ENCODE measurements at places on chromosomes 12 and 14. TPM values are rescaled to one million over a fixed set of nuclear protein-coding genes. Genes with fewer than 3 reads are reported as not detected.

DNA sequence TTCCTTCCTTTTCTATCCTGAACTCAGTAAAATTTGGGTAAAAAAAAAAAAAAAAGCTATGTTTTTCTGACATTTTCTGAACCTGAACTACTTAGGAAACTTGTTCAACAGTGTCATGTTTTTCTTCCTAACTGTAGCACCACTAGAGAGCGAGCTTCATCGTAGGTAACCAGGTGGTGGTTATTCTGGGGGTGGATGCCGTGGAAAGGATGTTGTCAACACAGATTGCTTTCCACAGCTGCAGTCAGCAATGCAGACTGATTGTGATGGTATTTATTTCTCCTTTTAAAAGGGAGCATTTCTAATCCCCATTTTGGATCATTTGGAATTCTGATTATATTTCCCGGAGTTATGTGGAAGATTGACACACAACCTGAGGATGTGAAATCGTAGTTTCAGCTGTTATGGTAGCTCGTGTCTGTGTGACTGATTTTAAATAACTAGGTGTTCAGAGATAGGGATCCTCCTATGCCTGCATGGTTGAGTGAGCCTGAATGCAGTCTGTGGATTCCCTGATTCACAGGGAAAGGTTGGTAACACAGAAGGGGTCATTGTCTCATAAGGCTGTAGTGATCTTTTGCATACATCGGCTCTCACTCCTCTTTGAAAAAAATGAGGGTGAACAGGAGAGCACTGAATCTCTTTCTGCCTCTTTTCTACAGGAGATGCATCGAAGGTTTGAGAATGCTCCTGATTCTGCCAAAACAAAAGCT, 113.2 kb downstream of the ERC1 start:
- no peak for DNase-seq

DNA sequence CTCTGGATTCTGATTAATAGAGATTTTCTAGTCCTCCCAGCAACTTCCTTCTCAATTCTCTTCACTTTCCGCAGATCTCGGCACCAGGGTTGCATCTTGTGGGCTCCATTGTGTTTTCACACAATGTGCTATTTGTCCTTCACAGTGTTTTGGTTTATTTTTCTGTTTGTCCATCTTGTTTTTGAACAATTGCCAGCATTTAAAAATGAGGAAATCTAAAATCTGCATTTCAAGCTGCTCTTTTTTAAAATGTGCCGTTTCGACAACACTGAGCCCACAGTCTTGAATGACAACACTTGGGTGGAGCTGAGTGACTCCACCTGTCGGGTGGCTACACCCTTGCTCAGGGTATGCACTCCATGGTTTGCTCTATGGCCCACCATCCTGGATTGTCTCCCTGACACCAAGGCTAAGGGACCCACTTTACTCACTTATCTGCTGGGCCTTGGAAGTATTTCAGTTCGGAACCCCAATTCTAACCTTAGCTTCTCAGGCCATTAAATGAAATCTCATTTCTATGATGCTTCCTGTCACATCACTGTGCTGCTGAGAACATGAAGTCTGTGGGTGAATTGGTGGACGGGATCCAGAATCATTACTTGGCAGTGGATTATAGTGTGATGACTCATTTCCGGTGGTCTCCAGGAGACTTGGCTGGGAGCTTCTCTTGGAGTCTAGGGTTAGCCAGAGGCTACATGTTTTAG, 3.4 kb upstream of the MYRFL start:
- DNase-seq: no peak

DNA sequence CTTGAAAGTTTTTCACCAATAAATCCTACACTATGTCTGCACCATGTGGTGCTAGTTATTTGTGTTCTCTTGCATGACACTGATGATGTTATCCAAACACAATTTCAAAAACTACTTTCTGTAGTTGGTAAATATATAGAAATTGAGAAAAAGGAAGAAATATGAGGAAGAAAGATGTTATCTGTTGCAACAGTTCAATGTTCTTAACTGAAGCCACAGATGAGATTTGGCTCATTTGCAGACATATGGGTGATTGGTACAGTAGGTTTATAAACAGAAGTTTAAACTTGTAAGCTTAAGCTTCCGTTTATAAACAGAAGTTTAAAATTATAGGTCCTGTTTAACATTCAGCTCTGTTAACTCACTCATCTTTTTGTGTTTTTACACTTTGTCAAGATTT, at the start of gene CLEC12A:
Gene CLEC12A (plus strand): TSS at position 229 of the 400 bp plus-strand sequence. CDS start 188 bp downstream, outside the sequence.
- no peak for DNase-seq

- no peak for DNase-seq
These were observed 115.0 kb downstream of the ZFP36L1 start for GRCh38 chr14:68677901-68678300.

- DNase-seq: no peak
These were observed 191.8 kb downstream of the MSRB3 start for GRCh38 chr12:65470256-65470655.

DNA sequence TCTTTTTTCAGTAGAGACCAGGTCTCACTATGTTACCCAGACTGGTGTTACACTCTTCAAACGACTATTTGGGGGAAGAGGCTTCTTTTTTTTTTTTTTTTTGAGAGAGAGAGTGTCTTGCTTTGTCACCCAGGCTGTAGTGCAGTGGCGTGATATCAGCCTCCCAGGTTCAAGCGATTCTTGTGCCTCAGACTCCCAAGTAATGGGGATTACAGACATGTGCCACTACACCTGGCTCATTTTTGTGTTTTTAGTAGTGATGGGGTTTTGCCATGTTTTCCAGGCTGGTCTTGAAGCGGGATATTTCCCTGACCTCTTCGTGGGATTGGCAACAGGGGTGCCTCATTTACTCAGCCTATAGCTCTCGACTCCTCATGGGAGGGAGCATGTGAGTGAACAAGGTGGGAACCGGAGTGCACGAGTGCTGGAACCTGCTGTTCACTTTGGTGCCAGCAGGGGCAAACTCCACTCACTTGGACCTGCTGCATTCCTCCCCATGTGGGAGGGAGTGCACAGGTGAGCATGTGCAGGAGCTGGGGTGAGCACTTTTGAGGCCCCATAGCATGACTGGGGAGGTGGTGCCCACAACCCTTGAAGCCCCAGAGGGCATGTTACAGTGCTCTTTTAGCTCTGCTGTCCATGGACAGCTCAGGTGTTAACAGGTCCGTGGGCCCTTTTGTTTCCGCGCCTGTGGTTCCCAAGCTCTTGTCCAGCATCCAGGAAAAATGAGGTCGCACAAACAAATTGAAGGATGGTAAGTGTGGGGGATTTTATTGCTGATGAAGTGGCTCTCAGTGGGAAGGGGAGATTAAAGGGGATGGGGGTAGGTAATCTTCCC, 79.1 kb upstream of the HECTD1 start:
- DNase-seq: no peak

RAB21 gene
- 45.2 TPM for total RNA-seq

DNA sequence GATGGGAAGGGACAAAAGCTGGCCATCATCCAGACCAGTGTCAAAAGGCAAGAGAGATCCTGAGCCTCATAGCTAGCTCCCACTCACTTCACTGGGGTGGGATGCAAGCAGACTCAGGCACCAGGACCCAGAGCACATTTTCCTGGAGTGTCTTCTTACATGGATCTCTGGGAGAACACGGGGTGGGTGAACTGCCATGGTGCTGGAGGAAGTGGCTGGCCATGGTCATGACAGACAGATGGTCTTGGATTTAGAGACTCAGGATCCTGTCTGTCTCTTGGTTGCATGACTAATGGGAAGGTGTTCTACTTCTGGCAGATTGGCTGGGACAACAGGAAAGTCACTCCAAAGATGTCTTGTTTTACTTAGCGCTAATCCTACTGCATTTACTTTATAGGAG, 311.5 kb downstream of the ATP23 start:
- DNase-seq: no peak

All from right lobe of liver (tissue), 6 donors.